ENCODE measurements at places on chromosomes 2 and 18.

DNA sequence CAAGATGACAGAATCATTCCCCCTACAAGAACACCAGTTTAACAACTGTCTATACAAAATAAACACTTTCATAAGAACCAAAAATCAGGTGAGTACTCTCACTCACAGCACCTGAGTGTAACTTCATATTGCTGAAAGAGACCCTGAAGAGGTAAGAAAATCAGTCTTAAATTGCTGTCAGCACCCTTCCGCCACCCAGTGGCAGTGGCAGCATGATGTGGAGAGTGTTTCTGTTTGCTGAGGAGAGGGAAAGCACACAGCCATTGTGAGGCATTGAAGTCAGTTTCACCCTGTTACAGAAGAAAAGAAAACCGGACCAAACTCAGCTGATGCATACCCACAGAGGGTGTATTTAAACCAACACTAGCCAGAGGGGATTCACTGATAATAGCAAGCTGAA, 1240.8 kb upstream of the CRIM1 start:
- no peak for DNase-seq

GRCh38 chr2:110903548-110903947, 171.2 kb downstream of the ACOXL start:
- no peak for DNase-seq

DNA sequence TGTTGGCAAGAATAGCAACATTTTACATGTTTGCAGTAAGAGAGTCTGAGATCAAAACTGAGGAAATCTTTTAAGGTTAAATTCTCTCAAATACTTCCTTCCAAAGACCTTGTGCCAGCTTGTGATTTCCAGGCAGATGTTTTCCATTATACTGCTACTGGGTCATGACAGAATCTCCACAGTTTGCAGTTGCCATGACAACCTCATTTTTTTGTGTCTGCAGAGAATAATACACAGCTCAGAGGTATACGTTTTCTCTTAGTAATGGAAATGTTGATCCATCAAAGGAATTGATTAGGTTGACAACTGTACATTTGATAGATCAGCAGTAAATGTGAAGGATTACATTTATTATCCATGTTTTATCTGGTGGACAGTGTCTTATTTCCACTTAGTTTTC, 29.1 kb upstream of the CSRNP3 start:
- no peak for DNase-seq

DNA sequence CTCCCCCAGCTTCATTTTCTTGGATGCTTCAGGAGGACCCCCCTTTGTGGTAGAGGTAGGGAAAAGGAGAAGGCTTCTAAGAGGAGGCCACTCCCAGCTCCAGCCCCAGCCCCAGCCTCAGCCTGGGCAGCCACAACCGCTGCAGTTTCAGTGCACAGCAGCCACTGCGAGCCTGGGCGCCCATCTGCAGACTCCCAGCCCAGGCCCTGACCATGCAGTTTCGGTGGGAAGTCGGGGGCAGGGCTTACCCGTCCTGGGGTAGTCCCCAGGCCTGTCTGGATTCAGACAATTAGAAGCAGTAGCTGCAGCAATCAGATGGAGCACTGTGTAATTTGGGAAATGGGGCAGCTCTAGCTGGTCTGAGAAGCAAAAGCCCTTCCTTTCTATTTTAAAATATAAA, 28.6 kb downstream of the ITM2C start:
- DNase-seq: no peak

- DNase-seq: no peak
Measured at GRCh38 chr2:23387221-23387550, 2.2 kb downstream of the KLHL29 start.

- no peak for DNase-seq
Measured at GRCh38 chr2:105521616-105522015, 122.8 kb upstream of the FHL2 start.

DNA sequence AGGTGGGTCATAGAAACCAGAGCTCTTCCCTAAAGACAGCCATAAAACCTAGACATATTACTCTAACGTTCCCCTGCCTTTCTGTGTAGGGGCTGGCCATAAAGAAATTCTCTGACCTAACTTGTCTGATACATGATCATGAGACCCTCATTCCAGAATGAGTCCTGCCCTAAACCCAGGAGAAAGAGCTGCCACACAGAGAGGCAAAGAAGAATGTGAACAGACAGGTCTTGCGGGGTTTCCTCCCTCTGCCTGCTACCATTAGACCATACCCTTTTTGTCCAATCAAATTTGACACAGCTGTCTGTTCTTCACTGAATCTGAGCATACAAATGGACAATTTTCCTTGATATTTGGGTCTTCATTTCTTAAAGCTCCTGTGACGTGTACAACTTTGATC, 198.8 kb upstream of the LHCGR start:
- DNase-seq: no peak

DNA sequence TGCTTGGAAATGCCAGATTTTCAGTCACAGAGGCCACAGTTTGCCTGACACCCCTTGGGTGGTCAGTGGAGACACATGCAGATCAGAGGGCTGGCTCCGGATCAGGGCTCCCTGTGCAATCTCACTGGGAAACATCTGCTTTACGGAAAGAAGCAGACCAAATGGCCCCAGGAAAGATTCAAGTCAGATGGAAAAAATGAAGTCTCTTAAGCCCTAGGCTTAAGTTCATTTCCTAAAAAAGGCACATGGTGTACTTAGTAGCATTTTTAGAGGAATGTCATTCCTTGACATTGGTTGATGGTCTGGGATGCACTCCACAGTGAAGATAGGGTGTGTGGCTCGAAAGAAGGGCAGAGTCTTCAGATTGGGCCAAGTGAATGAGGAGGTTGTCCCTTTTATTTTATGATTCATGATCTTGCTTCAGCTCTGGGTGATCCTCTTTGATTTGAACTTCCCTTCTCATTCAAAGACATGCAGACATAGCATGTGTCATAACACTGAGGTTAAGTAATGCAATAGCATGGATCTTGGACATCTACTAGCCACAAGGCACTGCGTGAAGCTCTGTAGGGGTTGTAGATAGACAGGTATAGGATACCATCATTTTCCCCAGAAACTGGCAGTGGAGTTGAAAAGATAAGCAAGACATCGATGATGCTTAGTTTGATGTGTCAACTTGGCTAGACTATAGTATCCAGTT, 56.5 kb downstream of the KCNE4 start:
- no peak for DNase-seq

GRCh38 chr18:35426786-35427185, 49.6 kb upstream of the ZNF396 start:
- DNase-seq: no peak

- no peak for DNase-seq
Measured at GRCh38 chr18:14093307-14093915, 38.8 kb downstream of the ZNF519 start.

DNA sequence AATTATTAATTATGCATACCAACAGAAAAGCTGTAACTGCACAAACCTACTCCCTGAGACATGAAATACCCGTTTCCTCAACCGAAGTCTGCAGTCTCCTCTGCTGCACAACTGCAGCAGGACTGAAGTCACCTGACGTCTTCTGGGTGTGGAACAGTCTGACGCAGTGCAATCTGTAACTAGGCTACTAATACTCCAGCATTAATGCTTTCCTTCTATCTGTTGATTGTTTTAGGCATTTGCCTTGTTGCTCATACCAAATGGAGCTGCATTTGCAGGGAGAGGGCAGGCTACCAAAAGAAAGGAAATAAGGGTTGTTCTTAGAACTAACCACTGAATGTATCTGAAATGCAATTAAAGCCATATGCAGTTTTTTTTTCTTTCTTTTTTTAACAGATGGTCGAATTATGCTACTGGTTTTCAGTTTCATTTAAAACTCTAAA, 40.1 kb downstream of the RTN4 start:
- no peak for DNase-seq

DNA sequence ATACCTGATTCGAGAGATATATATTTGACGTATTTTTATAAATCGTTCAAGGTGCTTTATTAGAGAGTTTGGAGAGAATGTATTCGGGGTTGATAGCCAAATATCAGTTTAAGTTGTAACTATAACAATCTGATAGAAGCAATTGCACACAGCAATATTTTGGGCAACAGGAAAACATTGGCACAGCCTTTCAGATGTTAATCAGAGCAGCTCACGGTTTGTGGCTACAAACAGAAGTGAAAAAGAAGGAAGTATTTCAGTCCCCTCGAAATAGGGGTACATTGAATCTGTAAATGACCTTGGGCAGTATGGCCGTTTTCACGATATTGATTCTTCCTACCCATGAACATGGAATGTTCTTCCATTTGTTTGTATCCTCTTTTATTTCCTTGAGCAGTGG, 20.6 kb downstream of the SERPINB10 start:
- DNase-seq: no peak

DNA sequence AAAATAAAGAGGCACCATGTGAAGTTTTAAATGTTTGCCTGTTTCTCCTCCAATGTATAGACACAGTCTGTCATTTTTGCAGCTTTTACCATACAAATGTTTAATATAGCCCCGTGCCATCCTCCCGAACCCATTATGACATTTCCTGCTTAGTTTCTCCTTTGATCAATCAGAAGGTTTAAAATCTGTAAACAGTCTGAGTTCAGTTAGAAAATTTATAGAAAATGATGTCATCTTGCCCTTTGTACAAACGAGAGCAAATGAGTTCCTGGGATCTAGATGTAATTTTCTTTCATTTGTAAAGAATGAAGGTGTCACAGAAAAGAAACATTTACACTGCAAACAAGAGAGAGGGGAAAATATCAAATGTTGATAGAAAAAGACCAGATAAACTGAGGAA, 62.7 kb upstream of the NFU1 start:
- no peak for DNase-seq

GRCh38 chr2:219446689-219447088, 12.0 kb downstream of the SPEG start:
- DNase-seq: no peak

DNA sequence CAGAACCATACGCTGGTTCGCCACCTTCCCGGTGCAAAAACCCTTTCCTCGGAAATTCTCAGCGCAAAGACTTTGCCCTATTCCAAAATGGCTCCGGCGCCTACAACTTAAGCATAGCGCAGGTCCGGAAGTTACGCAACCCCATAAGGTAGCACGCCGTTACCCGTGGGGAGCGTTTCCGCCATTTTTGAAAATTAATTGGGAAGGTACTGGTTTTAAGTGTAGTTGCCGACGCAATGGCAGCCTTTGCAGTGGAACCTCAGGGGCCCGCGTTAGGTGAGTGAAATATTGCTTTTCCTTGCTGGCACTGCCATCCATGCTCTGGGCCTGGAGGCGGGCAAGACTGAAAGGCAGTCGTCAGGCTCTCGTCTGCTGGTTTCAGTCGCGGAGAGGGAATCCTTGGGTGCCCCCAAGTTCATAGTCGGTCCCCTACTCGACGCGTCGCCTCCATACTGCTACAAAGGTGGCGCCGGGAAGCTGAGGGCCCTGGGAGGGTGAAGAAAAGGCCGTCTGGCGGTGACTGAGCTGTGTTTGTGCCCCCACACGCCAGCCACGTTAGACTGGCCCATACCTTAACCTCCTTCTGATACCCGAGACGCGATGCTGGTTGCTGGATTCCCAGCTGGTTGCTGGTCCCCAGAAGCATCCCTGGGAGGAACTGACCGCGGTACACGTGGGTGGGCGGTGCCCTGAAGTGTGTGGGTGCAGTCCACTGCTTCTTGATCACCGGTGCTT, at the start of gene NUP35:
TSS of gene NUP35 (plus strand) at position 222 of the 735 bp plus-strand sequence. CDS start at position 237, 15 bp downstream.
- peak; percentile 75 for DNase-seq

- no peak for DNase-seq
Measured at GRCh38 chr2:185274718-185275484, 463.7 kb upstream of the FSIP2 start.

- no peak for DNase-seq
Measured at GRCh38 chr2:134227666-134228065, 26.2 kb upstream of the MGAT5 start.

- no peak for DNase-seq
Measured at GRCh38 chr2:74806920-74807319, 27.0 kb upstream of the HK2 start.

- no peak for DNase-seq
Measured at GRCh38 chr2:8255448-8255800, 426.4 kb upstream of the ID2 start.

- DNase-seq: no peak
Measured at GRCh38 chr18:58502628-58503027, 126.3 kb downstream of the ALPK2 start.

- DNase-seq: no peak
Measured at GRCh38 chr2:226474131-226474530, 325.5 kb downstream of the IRS1 start.

DNA sequence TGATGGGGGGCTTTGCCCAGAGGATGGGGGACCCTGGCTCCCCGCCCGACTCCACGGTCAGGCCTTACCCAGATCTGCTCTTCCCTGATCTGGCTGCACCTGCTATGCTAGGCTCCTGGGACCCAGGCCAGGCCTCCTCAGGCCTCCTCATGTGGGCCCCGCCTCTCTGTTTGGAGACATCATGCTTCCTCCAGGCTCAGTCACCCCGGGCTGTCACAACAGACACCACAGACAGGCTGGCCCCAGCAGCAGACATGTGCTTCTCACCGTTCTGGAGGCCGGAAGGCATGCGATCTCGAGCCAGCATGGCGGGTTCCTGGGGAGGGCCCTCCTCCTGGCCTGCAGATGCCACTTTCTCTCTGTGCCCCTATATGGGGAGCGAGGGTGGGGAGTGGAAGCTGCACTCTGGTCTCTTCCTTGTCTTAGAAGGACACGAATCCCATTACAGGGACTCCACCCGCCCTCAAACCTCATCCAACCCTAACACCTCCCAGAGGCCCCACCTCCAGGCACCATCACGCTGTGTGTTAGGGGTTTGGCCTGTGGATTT, 10.8 kb upstream of the NEU4 start:
- no peak for DNase-seq

GRCh38 chr2:109331896-109332848, 203.2 kb downstream of the SH3RF3 start:
- no peak for DNase-seq

- no peak for DNase-seq
Measured at GRCh38 chr18:34357944-34358580, 133.3 kb upstream of the NOL4 start.

- DNase-seq: no peak
Measured at GRCh38 chr2:60347781-60348180, 205.7 kb downstream of the BCL11A start.

GRCh38 chr2:149001496-149001895, 37.0 kb upstream of the LYPD6B start:
- DNase-seq: no peak

GRCh38 chr2:181411105-181411849, 45.9 kb upstream of the ITGA4 start:
- no peak for DNase-seq

- no peak for DNase-seq
Measured at GRCh38 chr2:5886462-5886861, 194.3 kb downstream of the SOX11 start.

- no peak for DNase-seq
Measured at GRCh38 chr2:26725521-26725820, 32.9 kb downstream of the KCNK3 start.

GRCh38 chr2:18889565-18890332, 300.4 kb upstream of the NT5C1B start:
- DNase-seq: no peak

GRCh38 chr2:127611076-127611925, 34.7 kb upstream of the GPR17 start:
- DNase-seq: no peak

DNA sequence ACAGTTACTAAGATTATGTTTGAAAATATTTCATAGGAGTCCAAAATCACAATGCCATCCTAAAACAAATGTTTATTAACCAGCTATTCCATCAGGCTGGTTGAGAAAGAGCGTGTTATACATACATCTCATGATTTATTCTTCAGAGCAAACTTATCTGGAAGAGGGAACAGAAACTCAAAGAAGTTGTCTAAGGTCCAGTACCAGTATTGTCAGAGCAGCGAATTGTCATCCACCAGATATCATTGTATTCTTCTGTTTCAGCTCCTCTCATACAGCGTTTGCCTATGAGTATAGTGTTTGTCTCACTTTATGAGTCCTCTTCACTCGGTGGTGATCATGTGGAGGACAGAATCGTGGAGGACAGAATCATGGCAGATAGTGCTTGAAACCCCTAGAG, 238.2 kb downstream of the OSR1 start:
- no peak for DNase-seq
